SK-N-DZ (cell line): ENCODE measurements at places on chromosomes 3 and 15.

- peak; percentile 56 for DNase-seq
These were observed 139.1 kb downstream of the TLE3 start for GRCh38 chr15:69958496-69959084.

DNA sequence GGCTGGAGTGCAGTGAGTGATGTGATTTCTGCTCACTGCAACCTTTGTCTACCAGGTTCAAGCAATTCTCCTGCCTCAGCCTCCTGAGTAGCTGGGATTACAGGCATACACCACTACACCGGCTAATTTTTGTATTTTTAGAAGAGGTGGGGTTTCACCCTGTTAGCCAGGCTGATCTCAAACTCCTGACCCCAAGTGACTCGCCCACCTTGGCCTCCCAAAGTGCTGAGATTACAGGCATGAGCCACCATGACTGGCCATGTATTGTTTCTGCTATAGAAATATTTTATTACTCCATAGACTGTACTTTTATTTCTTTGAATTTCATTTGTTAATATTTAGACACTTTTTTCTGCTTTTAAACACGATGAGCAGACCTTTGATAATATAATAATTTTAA, 60.4 kb downstream of the GTF2E1 start:
- no peak for DNase-seq

GRCh38 chr3:151578495-151578894, 117.6 kb upstream of the IGSF10 start:
- DNase-seq: no peak

- no peak for DNase-seq
These were observed 33.7 kb downstream of the VIPR1 start for GRCh38 chr3:42535981-42536784.

- no peak for DNase-seq
These were observed 32.8 kb downstream of the CPNE4 start for GRCh38 chr3:132001999-132002398.

DNA sequence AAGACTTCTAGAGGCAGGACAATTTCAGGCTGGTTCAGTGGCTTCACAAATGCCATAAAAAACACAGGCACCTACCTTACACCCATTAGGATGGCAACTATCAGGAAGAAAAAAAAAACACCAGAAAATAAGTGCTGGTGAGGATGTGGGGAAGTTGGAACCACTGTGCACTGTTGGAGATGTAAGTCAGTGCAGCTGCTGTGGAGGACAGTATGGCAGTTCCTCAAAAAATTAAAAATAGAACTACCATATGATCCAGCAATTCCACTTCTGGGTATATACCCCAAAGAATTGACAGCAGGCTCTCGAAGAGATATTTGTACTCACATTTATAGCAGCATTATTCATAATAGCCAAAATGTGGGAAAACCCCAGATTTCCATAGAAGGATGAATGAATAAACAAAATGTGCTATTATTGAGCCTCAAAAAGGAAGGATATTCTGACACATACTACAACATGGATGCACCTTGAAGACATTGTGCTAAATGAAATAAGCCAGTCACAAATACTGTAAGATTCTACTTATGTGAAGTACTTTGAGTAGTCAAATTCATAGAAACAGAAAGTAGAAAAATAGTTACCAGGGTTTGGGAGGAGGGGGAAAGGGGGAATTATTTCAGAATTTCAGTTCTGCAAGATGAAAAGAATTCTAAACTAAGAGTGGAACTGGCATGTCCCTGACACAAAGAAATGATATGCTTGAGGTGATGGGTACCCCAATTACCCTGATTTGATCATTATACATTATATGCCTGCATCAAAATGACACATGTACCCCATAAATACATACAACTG, 40.9 kb downstream of the NR1D2 start:
- no peak for DNase-seq

GRCh38 chr15:78734451-78735064, 76.7 kb downstream of the ADAMTS7 start:
- DNase-seq: no peak

DNA sequence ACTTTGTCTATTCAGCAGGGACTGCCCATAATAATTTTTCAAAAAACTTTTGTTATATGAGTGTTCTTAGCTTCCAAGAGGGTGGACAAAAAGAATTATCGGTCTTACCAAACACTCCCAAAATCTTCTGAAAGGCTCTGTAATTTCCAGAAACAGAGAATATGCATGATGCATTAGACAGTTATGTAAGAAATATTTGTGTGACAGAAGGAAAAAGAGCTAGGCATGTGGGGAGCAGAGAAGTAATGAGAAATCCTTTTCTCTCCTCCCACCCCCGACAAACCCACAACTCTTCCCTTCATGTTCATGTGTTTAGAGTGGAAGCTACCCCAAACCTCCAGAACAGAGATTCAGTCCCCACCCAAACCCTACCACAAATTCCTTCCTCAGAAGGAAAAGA, 86.8 kb downstream of the MYO5A start:
- DNase-seq: no peak
